ENCODE measurements at places on chromosomes 6 and 20.
A peak's percentile ranks its signal among the peaks of the same experiment; 100 is the strongest.

GRCh38 chr6:7100753-7101081 lies 7.0 kb upstream of the RREB1 start:
- no peak for DNase-seq

- no peak for DNase-seq
Measured at GRCh38 chr20:25544734-25545133, 40.6 kb downstream of the NINL start.

DNA sequence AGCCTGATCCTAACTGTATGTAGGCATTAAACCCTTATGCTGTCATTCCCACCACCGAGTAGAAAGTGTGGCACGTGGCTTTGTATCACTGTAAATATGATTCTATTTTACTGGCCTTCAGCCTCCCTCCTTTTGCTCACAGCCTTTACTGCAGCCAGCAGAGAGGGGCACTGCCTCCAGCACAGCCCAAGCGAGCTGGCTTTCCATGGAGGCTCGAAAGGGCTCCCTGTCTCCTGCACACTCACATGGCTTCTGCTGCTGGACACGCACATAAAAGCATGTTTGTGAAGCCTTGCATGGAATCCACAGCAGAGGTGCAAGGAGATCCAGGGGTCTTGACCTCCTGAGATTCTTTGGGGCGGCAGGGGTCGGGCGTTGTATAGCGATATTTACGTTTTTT lies 51.3 kb downstream of the RNASET2 start:
- no peak for DNase-seq

DNA sequence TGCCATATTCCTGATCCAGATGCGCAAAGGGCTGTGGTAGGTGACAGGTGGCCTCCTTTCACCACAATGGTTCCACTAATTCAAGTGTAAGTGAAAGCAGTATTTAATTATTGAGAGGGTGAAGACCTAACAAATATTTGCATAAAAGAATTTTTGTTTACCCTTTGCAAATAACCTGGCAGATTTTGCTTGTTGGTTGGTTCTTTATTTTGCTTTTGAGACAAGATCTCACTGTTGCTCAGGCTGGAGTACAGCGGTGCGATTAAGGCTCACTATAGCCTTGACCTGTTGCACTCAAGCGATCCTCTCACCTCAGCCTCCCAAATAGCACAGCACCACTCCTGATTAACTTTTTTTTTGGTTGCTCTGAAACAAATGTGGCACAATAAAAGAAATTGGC lies 49.2 kb downstream of the PCNA start:
- DNase-seq = no peak

DNA sequence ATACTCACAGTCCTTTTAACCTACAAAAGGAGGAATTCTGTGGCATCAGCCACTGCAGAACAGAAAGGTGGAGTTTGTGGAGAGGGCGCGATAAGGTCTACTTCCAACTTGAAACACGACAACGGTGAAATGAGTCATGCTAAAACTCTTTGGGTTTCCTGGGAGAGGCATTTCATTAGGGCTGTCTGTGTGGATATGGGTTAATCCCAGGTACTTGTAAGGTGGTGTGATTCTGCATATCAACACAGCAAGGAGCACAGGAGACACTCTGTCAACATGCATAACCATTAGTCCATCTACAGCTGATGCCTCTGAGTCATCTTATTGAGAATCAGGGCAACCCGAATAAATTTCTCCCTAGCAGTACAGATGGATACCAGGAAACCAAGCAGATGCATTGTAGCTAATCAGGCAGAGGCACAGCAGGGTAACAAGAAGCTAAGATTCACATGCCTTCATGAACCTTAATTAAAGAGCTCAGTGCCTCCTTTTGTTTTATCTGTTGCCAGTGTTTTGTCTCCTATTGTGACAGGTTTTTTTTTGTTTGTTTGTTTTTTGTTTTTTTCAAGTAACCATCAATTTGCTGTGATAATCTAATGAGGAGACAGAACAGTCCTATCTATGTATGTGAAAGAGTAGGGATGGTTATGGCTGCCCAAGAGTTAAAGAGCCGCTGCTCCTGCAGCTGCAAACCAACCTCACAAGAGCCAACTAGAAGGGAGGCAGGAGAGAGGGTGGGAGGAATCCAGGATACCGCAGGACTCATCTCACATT lies 315.8 kb upstream of the SOX4 start:
- DNase-seq = no peak

DNA sequence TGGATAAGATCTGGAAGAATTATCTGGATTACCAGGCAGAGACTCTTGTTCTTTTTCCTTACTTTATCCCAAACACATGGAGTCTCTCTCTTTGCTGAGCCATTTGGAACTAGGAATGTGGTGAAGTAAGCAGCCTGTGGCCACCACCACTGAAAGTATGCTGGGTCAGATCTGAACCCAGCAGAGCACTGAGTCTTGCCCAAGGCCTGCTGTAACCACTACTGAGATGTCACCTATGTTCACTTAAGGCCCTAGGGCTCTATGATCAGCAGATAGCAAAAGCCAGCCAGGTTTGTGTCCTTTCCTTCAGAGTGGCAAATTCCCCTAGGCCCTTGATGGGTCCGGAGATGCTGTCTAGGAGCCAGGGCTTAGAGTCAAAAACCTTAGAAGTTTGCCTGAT lies 103.3 kb upstream of the PLN start:
- no peak for DNase-seq

GRCh38 chr6:155143578-155144106 lies 120.2 kb upstream of the CLDN20 start:
- no peak for DNase-seq

DNA sequence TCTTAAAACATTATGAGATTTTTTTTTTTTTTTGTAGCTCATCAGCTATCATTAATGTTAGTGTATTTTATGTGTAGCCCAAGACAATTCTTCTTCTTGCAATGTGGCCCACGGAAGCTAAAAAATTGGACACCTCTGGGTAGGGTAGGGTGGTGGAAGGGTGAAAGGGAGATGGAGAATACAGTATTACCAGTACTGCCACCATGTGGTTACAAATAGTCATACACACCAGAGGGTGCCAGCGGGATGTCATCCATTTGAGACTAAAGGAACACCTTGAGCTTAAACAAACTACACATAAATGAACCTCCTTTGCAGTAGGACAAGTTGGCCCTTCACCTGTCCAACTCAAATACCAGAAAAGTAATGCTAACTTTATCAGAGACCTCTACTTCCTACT lies 601.9 kb downstream of the HTR1B start:
- DNase-seq = no peak

DNA sequence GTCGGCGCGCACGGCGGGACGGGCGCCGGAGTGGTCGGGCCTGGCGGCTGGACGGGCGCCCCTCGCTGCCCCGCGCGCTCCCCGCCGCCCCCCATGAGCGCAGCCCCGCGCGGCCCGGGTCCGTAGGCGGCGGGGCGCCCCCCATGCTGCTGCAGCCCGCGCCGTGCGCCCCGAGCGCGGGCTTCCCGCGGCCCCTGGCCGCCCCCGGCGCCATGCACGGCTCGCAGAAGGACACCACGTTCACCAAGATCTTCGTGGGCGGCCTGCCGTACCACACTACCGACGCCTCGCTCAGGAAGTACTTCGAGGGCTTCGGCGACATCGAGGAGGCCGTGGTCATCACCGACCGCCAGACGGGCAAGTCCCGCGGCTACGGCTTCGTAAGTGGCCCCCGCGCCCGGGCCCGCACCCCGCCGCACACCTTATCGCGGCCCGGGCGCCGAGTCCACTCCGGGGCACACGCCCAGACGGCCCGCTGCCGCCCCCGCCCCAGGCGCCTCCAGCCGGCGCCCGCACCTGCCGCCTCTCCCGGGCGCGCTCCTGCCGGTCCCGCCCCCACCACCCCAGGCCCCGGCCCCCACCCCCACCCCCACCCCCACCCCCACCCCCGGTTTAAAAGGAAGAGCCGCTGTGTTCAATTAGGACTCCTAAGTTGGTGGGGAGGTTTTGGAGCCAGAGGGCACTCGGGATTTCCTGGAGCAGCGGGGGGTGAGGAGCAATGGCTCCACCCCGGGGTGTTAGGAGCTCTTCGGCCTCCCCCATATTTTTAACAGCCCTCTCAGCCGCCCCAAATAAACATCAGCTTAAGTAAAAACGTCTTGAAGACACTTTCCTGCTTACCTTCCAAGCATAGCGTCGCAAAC lies 474 bp downstream of the RBM38 start:
- peak; percentile 79 for DNase-seq

DNA sequence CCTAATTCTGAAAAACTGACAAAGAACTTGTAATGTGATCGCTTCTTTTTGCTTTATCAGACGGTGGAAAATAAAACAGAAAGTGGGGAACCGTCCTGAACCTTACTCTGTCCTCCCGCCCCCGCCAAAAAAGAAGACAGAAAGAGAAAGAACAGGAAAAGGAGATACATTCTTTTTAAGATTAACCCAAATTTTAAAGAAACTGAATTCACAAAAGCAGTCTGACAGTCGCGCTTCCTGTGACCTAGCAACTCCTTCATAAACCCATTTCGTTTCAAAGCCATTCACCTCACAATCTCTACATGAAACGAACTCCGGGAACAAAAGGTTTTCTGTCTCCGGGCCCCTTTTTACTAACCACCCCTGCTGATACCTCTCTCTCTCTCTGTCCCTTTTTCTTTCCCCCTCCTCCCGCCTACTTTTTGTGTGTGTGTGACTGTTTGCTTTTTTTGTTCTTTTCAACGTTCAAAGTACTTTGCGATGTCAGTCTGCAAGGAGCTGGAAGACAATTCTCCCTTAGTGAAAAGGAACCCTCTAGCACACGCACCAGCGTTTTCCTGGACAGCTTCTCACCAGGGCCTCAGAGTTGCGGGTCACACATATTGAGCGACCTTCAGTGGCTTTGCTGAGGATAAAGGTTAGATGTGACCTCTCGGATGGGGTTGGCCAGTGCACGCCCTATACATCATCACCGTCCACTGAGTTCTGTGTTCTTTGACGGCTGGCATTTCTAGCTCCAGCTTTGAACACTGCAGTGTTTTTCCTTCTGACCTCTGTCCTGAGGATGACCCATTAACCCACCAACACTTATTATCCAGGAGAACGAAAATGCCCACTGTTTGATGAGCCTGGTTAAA lies 530 bp upstream of the NEDD9 start:
- no peak for DNase-seq

- DNase-seq = no peak
Measured at GRCh38 chr6:5457041-5457440, 195.7 kb downstream of the FARS2 start.

- no peak for DNase-seq
Measured at GRCh38 chr20:4569865-4570264, 151.8 kb upstream of the PRND start.

- no peak for DNase-seq
Measured at GRCh38 chr6:36586606-36587005, 7.6 kb upstream of the SRSF3 start.

DNA sequence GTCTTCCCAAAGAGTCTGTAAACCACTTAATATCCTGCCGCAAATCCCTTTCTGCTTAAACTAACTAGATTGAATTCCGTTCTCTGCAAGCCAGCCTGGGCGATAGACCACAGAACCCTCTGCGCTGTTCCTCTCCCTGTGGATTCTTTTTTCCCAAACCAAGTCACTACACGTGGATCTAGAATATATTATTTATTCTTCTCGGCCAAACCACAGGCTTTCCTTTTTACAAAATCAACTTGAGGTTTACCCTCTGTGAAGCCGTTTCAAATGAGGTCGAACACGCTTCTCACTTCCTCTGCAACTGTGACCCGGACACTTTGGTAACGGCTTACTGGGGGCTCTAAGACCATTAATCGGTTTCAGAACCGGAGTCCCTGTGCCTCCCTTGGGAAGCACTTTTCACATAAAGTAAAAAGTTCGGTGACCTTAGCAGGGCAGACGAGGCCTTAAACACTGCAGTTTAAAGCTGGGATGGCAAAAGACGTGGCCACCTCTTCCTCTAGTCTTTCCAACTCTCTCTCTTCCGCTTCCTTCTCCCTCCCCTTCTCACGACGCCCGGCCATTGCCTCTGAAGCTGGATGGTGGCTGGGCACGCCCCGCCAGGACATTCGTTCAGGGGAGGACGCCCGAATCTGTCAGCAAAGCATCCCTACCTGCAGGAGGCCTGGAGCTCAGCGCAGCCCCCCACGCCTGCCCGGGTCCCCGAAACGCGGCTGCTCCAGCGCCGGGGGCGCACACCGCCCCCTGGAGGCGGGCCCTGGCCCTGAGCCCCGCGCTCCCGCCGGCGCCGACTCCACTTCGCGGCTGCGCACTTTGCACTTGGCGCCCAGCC lies 55.0 kb upstream of the FOXC1 start:
- DNase-seq = peak; percentile 95

GRCh38 chr6:85620308-85620707 lies 22.4 kb downstream of the SYNCRIP start:
- no peak for DNase-seq

DNA sequence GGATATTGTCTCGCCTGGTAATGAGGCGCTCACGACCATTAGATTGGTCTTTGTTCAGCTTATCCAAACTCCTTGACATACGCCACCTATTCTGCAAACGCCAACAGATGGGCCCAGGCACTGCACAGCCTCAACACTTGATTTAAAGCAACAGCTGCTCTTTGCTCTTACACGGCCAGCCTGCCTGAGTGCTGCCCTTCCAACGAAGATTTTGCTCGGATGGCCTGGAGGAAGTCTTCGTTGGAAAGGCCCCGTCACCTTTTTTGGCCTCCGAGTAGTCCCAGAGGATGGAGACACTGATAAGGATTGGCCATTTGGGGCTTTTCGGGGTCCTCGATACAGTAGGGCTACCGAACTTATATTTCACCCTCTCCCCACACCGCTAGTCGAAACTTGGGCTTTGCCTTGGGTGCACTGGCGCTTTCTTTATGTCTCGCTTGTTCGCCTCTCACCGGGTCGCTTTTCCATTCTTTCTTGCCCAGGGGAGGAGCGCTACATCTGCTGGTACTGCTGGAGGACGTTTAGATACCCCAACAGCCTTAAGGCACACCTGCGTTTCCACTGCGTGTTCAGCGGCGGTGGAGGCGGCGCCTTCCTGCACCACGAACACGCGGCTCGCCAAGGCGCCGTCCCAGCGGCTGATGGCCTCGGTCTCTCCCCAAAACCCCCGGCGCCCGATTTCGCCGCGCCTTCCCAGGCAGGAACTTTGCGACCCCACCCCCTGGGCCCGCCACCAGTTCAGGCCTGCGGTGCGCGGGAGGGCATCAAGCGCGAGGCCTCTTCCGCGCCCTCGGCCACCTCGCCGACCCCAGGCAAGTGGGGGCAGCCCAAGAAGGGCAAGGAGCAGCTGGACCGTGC lies 6.1 kb downstream of the PRDM13 start:
- no peak for DNase-seq

DNA sequence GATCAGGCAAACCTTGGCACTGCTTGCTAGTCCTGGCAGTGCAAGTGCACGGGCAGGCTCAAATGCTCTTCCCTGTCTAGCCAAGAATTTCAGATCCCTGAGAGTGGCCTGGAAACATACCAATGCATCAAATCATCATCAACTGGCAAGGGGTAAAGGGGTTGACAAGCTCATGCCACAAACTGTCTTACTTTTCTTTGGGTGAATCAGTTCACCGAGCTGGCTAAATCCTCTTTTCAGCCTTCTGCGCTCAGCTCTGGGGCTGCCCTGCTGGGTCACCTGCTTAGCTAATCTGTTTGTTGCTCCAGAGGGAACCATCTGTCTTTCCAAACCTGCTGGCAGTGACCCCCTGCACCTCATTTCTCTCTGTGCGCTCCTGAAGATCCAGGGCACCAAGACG lies 59.5 kb downstream of the LYRM4 start:
- DNase-seq = no peak

Measured in aorta (tissue), 5 donors.